ENCODE measurements at places on chromosomes 2 and 18.

DNA sequence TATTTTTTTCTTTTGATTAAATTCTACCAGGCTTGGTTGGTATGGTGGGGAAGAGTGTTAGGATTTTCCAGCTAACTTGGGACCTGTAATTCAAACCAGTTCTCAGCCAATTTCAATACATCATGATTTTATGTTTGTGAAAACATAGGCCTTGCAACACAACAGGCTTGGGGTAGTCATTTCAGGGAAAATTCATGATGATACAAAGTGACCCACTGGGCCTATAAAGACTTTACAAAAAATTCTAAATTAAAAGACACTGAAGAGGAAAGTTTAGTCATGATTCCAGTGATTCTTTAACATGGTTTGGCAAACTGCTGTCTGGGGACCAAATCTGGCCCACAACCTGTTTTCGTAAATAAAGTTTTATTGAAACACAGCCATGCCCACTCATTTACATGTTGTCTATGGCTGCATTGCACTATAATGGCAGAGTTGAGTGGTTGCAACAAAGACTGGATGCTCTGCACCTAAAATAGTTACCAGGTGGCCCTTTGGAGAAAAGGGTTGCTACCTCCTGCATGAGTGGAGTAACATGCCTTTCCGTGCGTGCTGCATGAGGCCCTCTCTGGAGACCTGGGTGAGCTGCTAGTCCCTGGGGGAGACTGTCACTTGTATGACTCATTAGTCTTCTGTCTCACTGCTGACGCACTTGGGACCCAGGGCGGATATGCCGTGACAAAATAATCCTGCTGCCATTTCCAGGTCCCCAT is 73.6 kb downstream of the NPAS2 start:
- no peak for DNase-seq
- no peaks in the 10 kb centered on the region for H3K27me3 ChIP-seq
- no peak overlapping the region for H3K27ac ChIP-seq

GRCh38 chr2:229342376-229342775 is 71.3 kb upstream of the PID1 start:
- H3K27me3 ChIP-seq = no peaks in the 10 kb centered on the region
- DNase-seq = no peak
- no peaks in the 10 kb centered on the region for H3K36me3 ChIP-seq
- no peaks in the 10 kb centered on the region for H3K4me1 ChIP-seq

DNA sequence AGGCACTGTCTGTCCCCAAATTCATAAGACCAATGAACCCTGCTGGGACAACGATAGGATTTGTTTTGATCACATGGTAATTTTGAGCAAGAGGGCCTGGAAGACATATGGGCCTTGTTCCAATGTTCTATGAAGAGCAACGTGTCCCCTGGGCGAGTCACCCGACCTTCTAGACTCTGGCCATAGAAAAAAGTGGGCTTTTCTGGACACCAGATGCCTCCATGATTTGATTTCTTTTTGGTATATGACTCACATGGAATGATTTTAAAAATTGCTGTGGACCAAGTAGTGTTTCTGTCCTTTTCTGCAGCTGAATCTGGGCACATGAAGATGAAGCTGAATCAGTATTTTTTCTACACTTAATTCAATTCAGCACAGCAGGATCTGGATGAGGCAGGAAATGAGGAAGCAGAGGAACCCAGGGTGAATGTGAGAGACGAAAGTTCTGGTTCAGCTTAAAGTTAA is 104.9 kb downstream of the CDC42EP3 start:
- no peaks in the 10 kb centered on the region for H3K36me3 ChIP-seq
- no peaks in the 10 kb centered on the region for H3K27me3 ChIP-seq
- no peak overlapping the region for H3K4me3 ChIP-seq
- no peak for DNase-seq

GRCh38 chr2:136225950-136226835 is 108.2 kb upstream of the CXCR4 start:
- no peaks in the 10 kb centered on the region for H3K36me3 ChIP-seq
- H3K4me1 ChIP-seq = no peaks in the 10 kb centered on the region
- DNase-seq = no peak
- H3K27ac ChIP-seq = no peak overlapping the region
- H3K4me3 ChIP-seq = no peak overlapping the region

DNA sequence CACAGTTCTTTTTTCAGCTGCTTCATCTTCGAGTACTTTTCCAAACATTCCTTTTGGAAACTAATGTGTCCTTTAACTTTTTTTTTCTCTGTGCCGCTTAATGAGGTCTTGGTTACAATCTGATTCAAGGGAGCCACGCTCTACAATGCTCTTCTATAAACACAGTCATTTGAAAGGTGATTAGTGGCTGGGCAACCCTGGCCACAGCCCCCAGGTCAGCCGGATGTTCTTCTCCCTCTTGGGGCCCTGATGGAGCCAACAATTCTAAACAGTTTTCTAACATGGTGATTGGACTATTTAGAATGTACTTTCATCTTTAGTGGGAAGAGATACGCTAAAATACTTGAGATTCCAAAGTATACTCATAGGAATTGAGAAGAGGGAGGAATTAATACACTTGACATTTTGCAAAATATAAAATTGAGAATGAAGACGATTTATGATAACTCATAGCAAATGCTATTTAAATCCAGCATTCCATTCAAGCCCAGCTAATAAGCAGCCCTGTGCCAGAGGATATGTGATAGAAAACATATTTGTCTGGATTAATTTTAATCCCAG is 83.7 kb upstream of the MBOAT2 start:
- no peaks in the 10 kb centered on the region for H3K36me3 ChIP-seq
- no peak overlapping the region for H3K4me3 ChIP-seq
- H3K4me1 ChIP-seq = no peaks in the 10 kb centered on the region
- DNase-seq = no peak
- no peaks in the 10 kb centered on the region for H3K27me3 ChIP-seq

DNA sequence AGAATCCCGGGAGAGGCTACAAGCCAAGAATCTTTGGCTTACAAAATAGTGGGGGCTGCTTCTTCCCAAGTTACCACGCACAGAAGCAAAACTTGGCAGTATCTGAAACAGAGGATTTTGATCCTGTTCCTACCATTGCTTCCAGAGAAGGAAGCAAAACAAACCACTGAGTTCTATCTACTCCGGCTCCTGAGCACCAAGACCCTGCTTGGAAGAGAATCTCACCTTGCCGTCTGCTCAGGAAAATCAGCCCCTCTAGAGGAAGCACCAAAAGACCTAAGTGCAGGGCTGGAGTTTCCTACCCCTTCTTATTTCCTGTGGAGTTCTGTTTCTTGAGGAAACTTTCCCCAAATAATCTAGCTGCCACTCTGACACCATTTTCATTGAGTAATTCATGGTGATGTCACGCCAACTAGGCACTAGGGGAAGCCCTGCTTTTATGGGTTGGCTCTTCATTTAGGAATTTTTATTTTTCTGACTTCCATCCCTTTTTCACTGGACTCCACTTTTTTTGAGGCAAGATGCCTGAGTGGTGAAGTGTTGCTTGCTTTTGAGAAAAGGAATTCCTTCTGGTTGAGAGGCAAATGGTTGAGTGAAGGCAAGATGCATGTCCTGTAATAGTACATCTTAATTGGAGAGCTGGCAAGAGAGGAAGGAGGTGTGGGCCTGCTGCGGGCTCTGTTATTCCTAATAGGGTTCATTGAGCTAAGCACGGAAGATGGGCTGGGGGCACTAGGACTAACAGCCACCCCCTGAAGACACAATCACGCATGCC is 36.8 kb upstream of the EML4 start:
- peaks cover 98% of the 10 kb centered on the region for H3K4me1 ChIP-seq
- H3K4me3 ChIP-seq = peak overlapping the region; percentile 75
- no peak for DNase-seq
- peak overlapping the region; percentile 97 for H3K27ac ChIP-seq
- H3K36me3 ChIP-seq = no peaks in the 10 kb centered on the region

DNA sequence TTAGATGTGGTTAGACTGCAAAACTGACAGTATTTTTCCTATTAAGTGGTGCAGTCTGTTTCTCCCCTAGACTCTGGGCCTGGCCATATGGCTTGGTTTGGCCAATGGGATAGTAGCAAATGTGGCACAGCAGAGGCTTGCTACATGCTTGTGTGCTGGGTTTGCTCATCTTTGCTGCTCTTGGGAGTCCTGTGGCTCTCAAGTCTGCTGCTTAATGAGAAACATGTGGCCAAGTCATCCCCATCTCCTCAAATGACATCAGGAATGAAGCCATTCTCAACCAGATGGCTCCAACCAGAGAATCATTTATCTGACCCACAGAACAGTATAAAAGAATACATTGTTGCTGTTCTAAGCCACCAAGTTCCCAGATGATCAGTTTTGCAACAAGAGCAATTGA is 57.1 kb upstream of the PAX3 start:
- H3K4me3 ChIP-seq = no peak overlapping the region
- H3K4me1 ChIP-seq = no peaks in the 10 kb centered on the region
- no peaks in the 10 kb centered on the region for H3K36me3 ChIP-seq
- peaks cover 4% of the 10 kb centered on the region for H3K27me3 ChIP-seq

DNA sequence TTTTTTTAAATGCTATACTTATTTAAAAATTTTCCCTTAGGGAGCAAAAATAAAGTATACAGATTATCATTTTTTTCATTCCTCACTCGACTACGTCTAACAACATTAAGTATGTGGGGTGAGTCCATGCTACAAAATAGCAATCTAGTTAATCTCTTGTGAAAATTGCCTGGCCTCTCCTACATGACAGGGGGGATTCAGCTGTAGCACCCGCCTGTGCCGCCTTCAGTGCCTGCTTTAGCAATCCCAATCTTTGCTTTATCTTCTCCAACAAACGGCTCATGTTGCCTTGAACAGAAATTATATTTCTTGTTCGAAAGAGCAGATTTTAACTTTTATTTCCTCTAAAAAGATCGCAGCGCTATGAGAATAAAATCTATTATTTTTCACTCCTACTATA is 2.4 kb upstream of the SOX11 start:
- H3K4me3 ChIP-seq = no peak overlapping the region
- peaks cover 2% of the 10 kb centered on the region for H3K27me3 ChIP-seq
- no peaks in the 10 kb centered on the region for H3K36me3 ChIP-seq
- no peak for DNase-seq
- H3K4me1 ChIP-seq = no peaks in the 10 kb centered on the region
- no peak overlapping the region for H3K27ac ChIP-seq

DNA sequence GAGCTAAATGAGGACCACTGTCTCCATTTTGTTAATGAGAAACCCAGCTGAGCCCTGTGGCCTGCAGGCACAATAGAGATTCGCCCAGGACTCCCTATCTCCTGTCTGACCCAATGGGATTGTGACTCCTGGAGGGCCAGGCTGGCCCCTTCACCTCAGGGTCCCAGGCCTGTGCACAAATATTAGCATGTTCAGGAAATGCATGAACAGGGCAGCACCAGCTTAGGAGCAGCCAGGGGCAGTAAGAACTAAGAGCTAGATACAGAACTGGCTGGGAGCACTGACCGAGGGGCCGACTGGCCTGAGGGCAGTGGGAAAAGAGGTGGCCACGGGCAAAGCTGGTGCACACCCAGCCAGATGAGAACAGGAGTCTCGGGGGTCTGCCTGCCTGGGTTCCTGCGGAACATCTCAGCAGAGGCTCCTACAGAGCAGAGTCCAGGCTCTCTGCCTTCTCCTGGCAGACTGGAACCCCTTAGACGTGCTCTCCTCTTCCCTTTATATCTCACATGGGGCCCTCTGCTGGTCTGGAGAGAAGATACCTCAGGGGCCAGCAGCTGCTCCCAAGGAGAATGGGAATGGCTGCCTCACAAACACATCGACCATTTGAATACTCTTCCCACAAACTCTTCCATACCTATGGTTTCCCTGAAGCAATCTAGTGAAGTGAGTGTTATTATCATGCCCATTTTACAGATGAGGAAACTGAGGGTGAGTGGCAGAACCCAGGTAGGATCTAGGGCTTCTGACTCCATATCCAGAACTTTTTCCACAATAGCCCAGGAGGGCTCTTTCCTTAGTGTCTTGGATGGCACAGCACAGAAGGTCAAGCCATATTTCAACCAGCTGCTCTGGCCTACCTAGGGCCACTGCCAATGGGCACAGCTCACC is 77.6 kb upstream of the OTOF start:
- no peaks in the 10 kb centered on the region for H3K36me3 ChIP-seq
- no peaks in the 10 kb centered on the region for H3K4me1 ChIP-seq
- no peak overlapping the region for H3K27ac ChIP-seq
- H3K4me3 ChIP-seq = no peak overlapping the region

- H3K4me3 ChIP-seq = no peak overlapping the region
- no peak overlapping the region for H3K27ac ChIP-seq
- no peaks in the 10 kb centered on the region for H3K4me1 ChIP-seq
- H3K27me3 ChIP-seq = no peaks in the 10 kb centered on the region
- no peak for DNase-seq
Measured at GRCh38 chr2:119996148-119996547, 16.7 kb upstream of the EPB41L5 start.

GRCh38 chr2:237152361-237152760 is 66.7 kb downstream of the COPS8 start:
- DNase-seq = no peak
- no peak overlapping the region for H3K4me3 ChIP-seq
- H3K4me1 ChIP-seq = no peaks in the 10 kb centered on the region
- H3K27me3 ChIP-seq = no peaks in the 10 kb centered on the region
- no peak overlapping the region for H3K27ac ChIP-seq
- no peaks in the 10 kb centered on the region for H3K36me3 ChIP-seq

GRCh38 chr18:74773171-74773624 is 175.5 kb downstream of the ZNF407 start:
- H3K4me3 ChIP-seq = no peak overlapping the region
- DNase-seq = no peak
- no peaks in the 10 kb centered on the region for H3K27me3 ChIP-seq
- H3K36me3 ChIP-seq = peaks cover 2% of the 10 kb centered on the region
- no peak overlapping the region for H3K27ac ChIP-seq

DNA sequence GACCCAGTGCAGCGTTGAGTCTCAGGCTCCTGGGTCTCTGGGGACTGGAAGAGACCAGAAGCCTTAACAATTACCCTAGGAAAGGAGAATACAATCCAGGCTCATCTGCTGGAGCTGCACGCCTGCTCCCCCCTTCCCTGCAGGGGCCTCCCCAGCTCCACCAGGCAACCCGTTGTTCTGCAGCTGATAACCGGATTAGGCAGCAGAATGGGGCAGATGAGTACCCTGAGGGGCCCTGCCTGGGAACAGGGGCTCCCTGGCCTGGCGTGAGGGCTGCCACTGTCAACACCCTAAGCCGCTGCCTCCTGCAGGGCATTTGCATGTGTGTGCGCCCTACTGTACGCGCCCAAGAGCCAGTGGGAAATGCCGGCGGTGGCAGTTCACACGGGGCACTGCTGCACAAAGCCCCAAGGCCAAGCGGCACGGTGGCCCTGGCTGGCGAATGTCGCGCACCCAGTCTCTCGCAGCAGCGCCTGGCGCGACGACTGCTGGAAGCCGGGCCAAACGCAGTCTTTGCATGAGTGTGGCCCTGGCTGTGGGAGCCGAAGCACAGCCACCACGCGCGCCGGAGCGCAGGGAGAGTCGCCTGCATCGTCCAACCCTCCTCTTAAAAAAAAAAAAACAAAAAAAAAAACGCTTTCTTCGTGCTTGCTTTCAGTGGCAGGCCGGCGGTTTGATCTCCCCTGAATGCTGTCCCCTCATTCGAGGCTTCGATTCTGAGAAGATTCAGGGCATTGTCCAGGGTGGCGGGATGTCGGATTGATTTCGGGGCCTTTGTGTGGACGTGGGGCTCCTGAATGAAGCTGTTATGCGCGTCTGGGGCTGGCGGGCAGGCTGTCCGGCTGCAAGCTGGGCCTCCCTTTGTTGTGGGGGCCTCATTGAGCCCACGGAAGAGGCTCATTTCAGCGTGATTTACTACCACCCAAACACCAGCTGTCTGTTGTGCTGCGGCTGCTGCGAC is 63.8 kb downstream of the SETBP1 start:
- H3K36me3 ChIP-seq = no peaks in the 10 kb centered on the region
- H3K27ac ChIP-seq = no peak overlapping the region
- no peaks in the 10 kb centered on the region for H3K4me1 ChIP-seq
- H3K27me3 ChIP-seq = no peaks in the 10 kb centered on the region
- H3K4me3 ChIP-seq = no peak overlapping the region
- DNase-seq = no peak

- no peaks in the 10 kb centered on the region for H3K36me3 ChIP-seq
- no peaks in the 10 kb centered on the region for H3K27me3 ChIP-seq
- no peaks in the 10 kb centered on the region for H3K4me1 ChIP-seq
- no peak for DNase-seq
- no peak overlapping the region for H3K27ac ChIP-seq
Measured at GRCh38 chr18:60543646-60544045, 171.1 kb upstream of the MC4R start.

All from CD4-positive, CD25-positive, alpha-beta regulatory T cell (primary cell).